Stimulated activated CD4-positive, alpha-beta T cell treated with anti-CD3 and anti-CD28 coated beads, Interleukin-15, amount 100 ng/mL, for 48 hours (primary cell): ENCODE measurements at places on chromosomes 1 and 21.

DNA sequence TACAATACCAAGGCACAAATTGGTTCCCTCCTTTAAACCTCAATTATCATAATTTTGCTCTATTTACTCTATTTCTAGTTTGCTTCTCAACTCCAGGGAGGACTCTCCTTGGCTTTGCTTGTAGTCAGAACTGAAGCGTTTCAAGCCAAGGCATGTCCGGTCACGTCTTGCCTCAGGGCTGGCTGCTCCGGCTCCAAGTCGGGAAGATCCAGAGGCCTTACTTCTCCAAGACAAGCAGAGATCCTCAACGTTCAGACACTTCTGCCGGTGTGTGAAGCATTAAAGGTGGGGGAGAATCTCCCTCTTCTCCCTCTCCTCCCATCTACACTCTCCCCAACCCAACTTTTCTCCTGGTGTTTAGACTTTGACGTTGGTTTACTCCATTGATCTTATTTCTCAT, 7.2 kb upstream of the HHAT start:
- no peak for DNase-seq

GRCh38 chr1:56070601-56071000, 508.8 kb downstream of the PLPP3 start:
- DNase-seq = no peak

GRCh38 chr1:107548276-107548675, 407.4 kb downstream of the NTNG1 start:
- no peak for DNase-seq

- DNase-seq = no peak
Measured at GRCh38 chr1:47578026-47578720, 140.3 kb downstream of the FOXD2 start.

DNA sequence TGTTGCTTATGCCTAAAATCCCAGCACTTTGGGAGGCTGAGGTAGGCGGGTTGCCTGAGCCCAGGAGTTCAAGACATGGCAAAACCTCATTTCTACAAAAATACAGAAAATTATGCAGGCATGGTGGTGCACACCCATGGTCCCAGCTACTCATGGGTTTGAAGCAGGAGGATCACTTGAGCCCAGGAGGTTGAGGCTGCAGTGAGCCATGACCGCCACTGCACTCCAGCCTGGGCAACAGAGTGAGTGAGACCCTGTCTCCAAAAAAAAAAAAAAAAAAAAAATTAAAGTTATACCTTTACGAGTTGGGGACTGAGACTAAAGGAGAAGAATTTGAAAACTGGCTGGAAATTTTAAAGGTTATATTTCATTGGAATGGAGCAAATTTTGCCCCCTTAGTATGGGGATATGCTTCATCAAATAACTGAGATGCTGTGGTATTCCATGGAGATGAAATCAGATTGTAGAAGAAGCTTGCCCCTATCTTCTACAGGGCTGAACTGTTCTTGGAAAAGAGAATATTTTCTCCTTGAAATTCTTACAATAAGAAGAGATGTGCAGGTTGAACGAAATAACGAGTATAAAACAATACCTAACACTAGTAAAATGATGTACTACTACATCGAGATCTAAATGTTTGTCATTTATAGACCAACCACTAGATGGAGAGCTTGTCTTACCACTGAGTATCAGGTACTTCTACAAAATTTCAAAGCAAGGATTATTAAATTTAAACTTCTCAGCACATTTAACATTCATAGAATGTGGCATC, 34.9 kb upstream of the SCYL3 start:
- DNase-seq = no peak

- DNase-seq = no peak
Measured at GRCh38 chr1:119861547-119861946, 34.8 kb downstream of the ADAM30 start.

- no peak for DNase-seq
Measured at GRCh38 chr1:205581321-205581980, 50.4 kb downstream of the ELK4 start.
